Thoracic aorta (tissue), 2 donors: ENCODE measurements at places on chromosomes 3 and 15. TPM values are rescaled to one million over a fixed set of nuclear protein-coding genes. Genes with fewer than 3 reads are reported as not detected.

GRCh38 chr3:159911664-159912037 is 77.0 kb upstream of the IL12A start:
- H3K27ac ChIP-seq = peak overlapping the region; percentile 65
- no peaks in the 10 kb centered on the region for H3K36me3 ChIP-seq
- no peak for DNase-seq
- peaks cover 6% of the 10 kb centered on the region for H3K4me1 ChIP-seq
- peak overlapping the region; percentile 65 for H3K4me3 ChIP-seq
- H3K27me3 ChIP-seq = no peaks in the 10 kb centered on the region

DNA sequence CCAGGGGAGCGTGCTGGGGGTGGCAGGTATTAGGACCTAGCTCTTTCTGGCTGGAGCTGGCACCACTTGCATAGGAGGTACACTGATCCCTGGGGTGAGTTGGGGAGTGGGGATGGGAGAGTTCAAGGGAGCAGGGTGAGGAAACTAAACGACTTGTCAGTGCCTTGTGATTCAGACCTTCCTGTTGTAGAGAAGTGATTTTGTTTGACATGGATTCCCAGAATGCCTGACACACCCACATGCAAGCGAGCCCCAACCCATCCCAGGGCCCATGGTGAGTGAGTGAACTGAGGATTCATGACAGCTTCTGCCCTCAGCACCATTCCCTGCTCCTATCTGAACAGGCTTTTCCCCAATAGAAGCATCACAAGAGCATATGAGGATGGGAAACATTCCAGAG is 15.6 kb upstream of the UBE2Q2 start:
- no peaks in the 10 kb centered on the region for H3K4me1 ChIP-seq
- H3K27me3 ChIP-seq = no peaks in the 10 kb centered on the region
- no peaks in the 10 kb centered on the region for H3K36me3 ChIP-seq
- no peak overlapping the region for H3K27ac ChIP-seq

DNA sequence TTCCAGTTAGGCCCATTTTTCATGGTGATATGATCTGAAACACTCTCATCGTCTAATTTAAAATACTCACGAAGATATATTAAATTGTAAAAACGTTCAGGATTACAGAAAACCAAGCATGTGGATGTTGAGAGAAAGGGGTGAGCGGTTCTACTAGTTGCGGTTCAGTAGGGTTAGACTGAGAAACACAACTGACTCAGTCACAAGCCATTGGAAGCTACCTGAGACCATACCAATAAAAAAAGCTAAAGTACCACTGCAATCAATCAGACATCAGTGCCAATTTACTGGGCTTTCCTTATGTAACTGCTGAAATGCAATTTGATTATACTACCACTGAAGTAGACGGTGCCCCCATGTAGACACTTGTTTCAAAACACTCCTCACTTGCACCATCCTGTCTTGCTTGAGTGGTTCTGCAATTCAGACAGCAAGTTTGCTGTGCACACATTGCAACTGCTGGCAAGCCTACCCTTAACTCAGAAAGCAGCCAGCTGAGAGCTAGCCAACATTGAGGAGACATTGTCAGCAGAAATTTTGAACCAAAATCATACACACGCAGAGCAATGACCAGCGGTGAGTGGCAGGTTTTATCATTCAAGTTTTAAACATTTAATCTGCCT is 368.7 kb upstream of the ARHGEF26 start:
- peaks cover 11% of the 10 kb centered on the region for H3K4me1 ChIP-seq
- H3K27me3 ChIP-seq = no peaks in the 10 kb centered on the region
- H3K36me3 ChIP-seq = no peaks in the 10 kb centered on the region
- no peak overlapping the region for H3K4me3 ChIP-seq

Gene CLDN18
- total RNA-seq = not detected

Gene TPM1
- 1,440 TPM for total RNA-seq

DNA sequence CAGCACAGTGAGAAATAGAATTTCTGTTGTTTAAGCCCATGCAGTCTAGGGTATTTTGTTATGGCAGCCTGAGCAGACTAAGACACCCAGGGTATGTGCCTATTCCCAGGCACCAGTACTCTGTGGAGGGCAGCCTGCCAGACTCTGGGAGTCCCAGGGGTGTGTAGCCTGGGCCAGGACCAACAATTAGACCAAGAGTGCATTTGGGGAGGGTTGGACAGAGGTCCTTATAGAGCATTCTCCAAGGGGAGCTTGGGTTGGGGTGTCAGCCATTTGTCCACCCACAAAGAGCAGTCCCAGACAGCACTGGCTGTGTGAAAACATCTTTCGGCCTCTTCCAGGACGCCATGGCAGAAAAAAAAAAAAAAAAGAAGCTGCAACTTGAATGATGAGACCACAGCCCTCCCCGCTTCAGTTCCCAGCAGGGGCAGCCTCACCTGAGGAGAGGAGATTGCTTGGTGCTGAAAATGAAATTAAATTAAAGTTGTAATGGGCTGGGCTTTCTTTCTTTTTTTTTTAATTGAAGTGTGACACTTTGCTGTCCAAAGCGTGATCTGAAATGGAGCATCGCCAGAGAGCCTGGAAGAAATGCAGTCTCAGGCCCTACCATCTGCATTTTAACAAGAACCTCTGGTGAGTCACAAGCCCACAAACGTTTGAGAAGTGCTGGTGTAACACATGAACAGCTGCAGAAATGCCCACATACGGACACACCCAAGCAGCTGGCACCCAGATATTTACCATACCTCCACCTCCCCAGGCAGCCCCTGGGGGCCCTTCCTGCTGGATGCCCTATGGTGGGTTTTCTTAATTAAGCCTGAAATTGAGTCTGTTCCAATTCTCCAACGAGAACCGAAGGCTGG is 21.3 kb upstream of the CAV3 start:
- no peak for DNase-seq
- no peak overlapping the region for H3K27ac ChIP-seq
- H3K4me1 ChIP-seq = no peaks in the 10 kb centered on the region
- H3K4me3 ChIP-seq = no peak overlapping the region
- no peaks in the 10 kb centered on the region for H3K27me3 ChIP-seq
- H3K36me3 ChIP-seq = no peaks in the 10 kb centered on the region

DNA sequence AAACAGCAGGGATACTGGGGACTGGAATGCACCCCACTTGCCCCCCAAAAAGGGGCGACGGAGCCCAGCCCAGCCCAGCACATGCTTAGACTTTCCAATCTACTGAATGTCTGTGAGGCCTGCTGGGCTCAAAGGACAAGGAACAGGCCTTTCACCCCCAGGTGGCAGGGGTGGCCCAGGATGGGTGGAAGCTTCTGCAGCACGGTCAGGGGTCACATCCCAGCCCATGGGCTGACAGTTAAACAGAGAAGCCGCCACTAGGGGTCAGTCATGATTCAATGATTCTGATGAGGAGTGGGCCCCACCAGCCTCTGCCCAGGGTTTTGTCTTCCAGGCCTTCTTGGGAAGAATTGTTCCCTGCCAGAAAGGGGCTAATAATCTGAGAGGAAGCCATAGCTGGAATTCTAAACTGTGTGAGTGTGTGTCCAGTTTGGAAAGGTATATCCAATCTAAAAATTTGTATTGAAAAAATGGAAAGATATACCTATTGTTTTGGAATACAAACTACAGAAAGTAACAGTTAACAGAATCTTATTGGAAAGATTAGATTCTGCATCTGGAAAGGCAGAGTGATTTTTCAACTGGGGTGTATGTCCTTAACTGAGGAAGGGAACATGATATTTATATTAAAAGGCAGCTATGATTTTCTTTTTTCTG is 2.2 kb downstream of the CHRNB4 start:
- H3K27me3 ChIP-seq = no peaks in the 10 kb centered on the region
- H3K36me3 ChIP-seq = no peaks in the 10 kb centered on the region
- H3K27ac ChIP-seq = no peak overlapping the region
- DNase-seq = no peak
- no peak overlapping the region for H3K4me3 ChIP-seq

- DNase-seq = no peak
- no peak overlapping the region for H3K4me3 ChIP-seq
- H3K36me3 ChIP-seq = no peaks in the 10 kb centered on the region
- no peaks in the 10 kb centered on the region for H3K4me1 ChIP-seq
- no peaks in the 10 kb centered on the region for H3K27me3 ChIP-seq
These were observed 1012.7 kb downstream of the FHIT start for GRCh38 chr3:60238550-60238949.
